ENCODE measurements at places on chromosomes 1 and 21.

GRCh38 chr1:162391790-162392563 is 10.4 kb downstream of the C1orf226 start:
- DNase-seq, result peak; percentile 58

GRCh38 chr1:111654839-111655238 is 35.2 kb downstream of the RAP1A start:
- no peak for DNase-seq

DNA sequence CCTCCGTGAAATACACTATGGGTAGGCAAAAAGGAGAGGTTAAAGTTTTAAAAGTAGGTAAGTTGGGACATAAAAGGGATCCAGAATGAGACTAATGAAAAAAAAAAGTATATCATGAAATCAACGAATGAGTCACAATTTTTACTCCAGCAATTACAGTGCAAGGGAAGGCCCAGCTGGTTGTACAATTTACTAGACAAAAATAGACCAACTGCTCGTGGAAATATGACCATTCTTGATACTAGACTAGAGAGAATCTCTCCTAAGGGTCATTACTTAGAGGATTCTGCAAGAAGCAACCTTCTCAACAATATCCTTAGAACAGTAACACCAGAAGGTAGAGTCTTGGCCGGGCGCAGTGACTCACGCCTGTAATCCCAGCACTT is 55.1 kb upstream of the EFHD2 start:
- no peak for DNase-seq

DNA sequence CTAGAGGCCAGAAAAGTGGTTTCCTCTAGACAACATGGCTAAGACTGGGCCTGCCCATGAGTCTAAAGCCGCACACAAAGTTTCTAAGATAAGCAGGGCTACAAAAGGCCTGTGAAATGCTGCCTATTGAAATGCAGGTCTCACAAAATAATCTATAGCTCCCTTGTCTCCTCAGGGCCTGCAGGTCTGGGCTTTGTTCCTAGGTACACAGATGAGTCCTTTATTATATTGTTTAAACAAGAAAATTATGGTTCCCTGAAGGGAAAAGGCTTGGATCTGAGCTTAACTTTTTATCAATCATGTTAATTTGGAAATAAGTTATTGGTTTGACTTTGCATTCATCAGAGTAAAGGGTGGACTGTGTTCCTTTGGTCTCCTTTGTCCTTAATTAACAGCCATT is 413.4 kb upstream of the BEND5 start:
- DNase-seq, result no peak

GRCh38 chr1:230267338-230268065 is 158.6 kb downstream of the PGBD5 start:
- DNase-seq, result no peak

DNA sequence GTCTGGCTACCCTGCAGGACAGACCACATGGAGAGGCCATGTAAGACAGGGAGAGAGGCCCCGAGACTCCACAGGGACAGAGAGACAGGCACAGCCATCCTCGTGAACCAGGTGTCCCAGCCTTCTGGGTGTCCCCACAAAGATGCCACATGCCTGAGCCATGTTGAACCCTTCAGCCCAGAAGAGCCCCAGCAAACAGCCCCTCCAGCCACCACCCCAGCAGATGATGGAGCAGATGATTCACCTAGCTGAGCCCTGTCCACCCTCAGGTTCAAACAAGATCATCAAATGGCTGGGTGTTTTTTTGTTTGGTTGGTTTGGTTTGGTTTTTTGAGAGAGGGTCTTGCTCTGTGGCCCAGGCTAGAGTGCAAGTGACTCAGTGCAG is 78.7 kb downstream of the DHRS3 start:
- DNase-seq, result no peak

- DNase-seq, result no peak
These were observed 245.2 kb downstream of the TRABD2B start for GRCh38 chr1:47751996-47752451.

- no peak for DNase-seq
These were observed 18.5 kb downstream of the CLCA1 start for GRCh38 chr1:86487131-86487810.

DNA sequence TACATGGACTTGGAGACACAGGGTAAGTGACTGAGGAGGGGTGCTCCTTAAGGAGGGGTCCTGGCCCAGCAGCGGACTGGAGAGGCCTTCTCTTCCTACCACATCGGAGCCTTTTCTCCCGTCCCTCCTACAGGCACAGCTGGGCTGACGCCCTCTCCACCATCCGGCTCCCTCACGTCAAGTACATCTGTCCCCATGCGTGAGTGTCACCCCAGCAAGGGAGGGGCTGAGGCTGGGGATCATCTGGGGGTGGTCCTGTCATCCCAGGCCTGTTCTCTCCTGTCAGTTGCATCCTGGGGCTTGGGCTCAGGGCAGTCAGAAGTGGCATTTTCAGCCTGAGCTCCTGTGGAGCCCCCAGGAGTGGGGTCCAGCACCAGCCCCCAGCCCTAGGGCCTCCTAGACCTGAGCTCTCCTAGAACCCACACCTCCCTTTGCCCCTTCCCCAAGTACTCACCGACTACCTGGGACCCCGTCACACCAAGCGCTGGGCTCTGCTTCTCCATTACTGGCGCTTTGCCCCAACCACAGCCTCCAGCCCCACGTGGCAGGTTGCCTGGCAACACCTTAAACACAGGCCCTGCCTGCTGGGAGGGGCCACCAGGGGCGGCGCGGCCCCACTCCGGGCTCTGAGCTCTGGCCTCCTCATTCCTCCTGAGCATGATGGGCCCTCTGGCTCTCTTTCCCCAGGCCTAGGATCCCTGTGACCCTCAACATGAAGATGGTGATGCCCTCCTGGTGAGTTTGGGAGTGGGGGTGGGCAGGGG is 2.3 kb downstream of the LYPLA2 start:
- peak; percentile 28 for DNase-seq

DNA sequence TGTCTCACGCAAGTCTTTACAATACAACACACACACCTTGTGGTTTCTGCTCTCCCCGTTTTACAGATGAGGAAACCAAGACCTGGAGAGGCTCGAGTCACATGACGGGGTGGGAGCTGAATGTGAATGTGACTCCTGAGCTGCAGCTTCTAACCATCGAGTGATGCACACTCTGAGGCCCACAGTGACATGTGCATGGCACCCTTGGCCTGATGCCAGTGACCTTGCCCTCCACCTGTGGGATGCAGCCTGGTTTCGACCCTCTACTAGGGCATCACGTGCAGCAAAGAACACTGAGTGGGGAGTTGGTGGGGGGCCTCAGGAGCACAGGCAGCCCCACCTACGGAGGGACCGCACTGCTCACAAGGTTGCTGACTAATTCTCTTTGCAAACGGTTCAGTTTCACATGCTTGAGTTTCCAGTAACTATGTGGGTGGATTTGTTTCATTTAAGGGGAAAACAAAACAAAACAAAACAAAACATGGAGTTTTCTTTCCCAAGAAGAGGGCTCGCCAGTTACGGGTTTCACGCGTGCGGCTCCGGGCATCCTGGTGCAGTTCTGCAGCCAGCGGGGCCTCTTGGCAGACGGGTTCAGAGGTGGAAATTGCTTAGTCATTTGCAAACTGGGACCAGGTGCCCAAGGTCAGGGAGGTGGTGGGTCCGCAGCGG is 22.9 kb downstream of the SPSB1 start:
- peak; percentile 91 for DNase-seq

DNA sequence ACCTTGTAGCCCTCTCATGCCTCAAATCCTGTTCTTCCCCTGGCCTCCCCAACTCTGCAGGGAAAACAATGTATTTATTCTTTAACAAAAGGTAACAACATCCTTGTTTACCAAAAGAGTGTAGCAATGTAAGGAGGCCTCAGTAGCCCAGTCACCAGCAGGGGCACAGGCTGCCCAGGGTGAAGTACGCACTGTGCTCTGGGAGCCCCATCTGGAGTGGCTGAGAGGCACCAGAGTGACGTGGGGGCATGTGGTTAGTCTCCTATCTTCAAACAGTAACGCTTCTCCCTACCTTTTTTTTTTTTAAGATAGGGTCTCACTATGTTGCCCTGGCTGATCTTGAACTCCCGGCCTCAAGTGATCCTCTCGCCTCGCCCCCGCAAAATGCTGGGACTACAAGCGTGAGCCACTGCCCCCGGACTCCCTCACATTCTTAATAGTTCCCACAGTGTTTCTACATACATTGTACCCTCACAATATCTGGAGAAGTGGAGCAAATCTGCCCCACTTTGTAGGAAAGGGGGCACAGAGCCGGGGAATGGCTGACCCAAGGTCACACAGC is 51.3 kb upstream of the ECE1 start:
- DNase-seq, result no peak

- peak; percentile 98 for DNase-seq
These were observed 87.9 kb downstream of the RIPK4 start for GRCh38 chr21:41678924-41679318.

GRCh38 chr1:145956781-145957442 is 905 bp downstream of the LIX1L start:
- no peak for DNase-seq

GRCh38 chr1:19122668-19123067 is 87.4 kb downstream of the UBR4 start:
- no peak for DNase-seq

DNA sequence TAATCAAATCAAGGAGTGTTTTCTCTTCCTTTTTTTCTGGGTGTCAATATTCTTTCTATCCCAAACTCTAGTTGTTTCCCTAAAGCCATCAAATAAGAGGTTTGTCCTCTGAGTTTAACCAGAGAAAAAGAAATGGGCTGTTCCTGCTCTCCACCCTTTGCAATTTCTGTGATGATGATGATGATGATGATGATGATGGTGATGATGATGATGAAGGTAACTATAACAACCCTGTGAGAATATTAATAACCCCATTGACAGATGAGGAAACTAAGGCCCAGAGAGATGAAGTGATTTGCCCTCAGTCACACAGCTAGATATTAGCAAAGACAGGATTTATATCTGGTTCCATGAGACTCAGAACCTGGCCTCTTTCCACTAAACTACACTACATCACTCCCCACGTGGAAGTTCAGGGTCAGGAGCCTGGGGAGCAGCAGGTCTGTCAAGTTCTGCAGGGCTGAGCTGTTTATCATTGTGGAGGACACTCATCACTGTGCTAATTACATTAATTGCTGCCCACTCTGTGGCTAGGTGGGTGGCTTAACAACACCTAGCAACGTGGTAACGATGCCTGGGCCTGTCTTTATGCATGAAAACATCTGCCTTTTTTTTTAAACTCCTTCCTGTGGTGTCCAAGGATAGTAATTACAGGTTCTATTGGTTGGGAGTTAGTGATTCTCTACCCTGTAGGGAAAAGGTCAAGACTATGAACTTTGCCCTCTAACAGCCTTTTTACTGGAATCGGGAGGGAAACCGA is 19.0 kb upstream of the JUN start:
- DNase-seq, result no peak

DNA sequence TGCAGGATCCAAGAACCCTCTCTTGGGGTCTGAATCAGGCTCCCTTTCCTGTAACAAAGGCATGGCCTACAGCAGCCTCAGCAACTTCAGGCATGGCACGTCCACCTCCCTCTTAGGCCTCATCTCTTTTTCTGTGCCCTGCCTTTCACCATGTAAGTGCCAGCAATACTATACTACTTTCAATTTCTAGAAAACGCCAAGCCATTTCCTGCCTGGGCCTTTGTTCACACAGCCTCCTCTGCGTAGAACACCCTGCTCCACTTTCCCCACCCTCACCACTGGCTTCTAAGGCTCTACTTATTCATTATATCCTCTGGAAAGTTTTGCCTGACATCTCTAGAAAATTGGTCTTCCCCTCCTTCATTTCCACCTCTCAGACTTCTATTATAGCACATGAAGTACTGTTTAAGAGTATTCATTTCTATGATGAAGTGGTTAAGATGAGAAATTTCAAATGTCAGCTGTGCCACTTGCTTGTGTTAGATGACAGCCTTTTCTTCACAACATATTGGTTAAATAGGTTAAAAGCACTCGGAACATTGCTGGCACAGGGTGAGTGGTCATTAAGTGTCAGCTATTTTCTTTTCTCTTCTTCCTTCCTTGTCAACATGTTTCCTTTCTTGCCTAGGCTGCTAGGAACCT is 41.6 kb upstream of the VWA5B1 start:
- no peak for DNase-seq

DNA sequence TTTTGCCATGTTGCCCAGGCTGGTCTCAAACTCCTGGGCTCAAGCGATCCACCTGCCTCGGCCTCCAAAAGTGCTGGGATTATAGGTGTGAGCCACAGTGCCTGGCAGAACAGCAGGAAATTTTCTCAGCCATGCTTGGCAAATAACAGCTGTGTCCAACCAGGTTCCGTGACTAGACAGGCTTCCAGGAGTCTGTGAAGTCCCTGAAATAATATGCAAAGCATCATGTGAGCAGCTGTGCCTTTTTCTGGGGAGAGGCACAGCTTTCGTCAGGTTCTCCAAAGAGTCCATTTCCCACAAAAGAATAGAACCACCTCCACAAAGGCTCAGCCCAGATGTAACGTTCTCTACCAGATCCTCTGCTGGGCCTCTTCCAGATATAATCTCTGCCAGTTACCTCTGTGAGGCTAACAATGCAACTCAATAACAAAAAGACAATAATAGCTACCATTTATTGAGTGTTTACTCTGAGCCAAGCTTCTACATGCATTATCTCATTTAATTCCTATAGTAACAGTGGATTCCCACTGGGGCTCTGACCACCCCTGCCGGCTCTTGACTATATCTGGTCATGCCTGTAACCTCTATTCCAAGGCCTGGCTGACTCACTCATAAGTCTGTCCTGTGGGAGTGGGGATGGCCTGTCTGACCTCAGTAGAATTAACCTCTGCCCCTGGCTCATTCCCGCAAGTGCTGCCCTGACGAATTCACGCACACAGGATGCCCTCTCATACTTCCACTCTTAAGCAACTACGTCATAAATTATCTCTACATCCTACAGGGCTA is 4.0 kb upstream of the NKAIN1 start:
- DNase-seq, result no peak

DNA sequence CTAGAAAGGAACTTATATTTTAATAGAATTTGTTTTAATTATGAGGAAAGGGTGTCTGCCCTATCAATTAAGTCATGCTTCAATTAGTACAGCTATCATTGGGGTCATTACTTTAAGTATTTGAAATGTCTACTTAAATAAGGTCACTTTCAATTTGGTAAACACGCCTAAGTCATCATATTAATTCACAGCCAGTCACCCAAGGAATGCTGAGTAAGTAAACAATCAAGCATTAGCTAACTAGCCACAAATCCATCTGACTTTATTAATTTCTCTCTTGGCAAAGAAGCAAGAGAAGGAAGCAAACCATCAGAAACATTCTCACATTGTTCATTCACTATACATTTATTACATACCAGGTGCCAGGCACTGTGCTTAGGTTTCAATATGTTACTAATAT is 1.2 kb upstream of the LRRC52 start:
- DNase-seq, result no peak

DNA sequence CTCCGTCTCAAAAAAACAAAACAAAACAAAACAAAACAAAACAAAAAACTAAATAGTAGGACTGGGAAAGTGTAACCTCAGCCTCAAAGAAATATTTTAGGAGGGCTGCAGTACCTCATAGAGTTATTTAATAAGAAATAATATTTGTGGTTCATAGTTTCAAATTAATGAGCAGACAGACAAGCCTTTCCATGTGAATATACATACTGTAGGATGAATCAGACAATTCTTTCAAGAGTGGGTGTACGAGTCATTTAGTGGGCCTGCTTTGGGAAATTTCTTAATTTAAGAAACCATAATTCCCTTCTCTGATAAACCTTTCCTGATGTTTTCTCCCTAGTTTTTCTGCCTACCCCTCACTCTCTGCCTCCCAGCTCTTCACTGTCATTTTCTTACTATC is 52.5 kb downstream of the CDC14A start:
- peak; percentile 15 for DNase-seq

- DNase-seq, result peak; percentile 35
These were observed 74.6 kb upstream of the PDC start for GRCh38 chr1:186535388-186536133.

GRCh38 chr1:47434051-47434842 is 3.6 kb upstream of the FOXD2 start:
- DNase-seq, result peak; percentile 55

- DNase-seq, result peak; percentile 48
These were observed 17.2 kb upstream of the C1QA start for GRCh38 chr1:22619252-22619651.
